ENCODE measurements at places on chromosomes 2 and 18.
A peak's percentile ranks its signal among the peaks of the same experiment; 100 is the strongest.

GRCh38 chr2:25430556-25430955, 88.8 kb upstream of the DNMT3A start:
- no peak overlapping the region for H3K4me3 ChIP-seq
- H3K27ac ChIP-seq, result no peak overlapping the region
- no peak for DNase-seq
- H3K27me3 ChIP-seq, result no peaks in the 10 kb centered on the region
- H3K36me3 ChIP-seq, result peaks cover 3% of the 10 kb centered on the region

- H3K36me3 ChIP-seq, result no peaks in the 10 kb centered on the region
- DNase-seq, result no peak
- no peak overlapping the region for H3K27ac ChIP-seq
- H3K4me1 ChIP-seq, result peaks cover 3% of the 10 kb centered on the region
Observed at GRCh38 chr2:44651974-44652373, 289.5 kb upstream of the SIX3 start.

GRCh38 chr18:23213200-23213599, 77.9 kb downstream of the CABLES1 start:
- no peaks in the 10 kb centered on the region for H3K27me3 ChIP-seq
- peaks cover 34% of the 10 kb centered on the region for H3K4me1 ChIP-seq
- no peak overlapping the region for H3K4me3 ChIP-seq

DNA sequence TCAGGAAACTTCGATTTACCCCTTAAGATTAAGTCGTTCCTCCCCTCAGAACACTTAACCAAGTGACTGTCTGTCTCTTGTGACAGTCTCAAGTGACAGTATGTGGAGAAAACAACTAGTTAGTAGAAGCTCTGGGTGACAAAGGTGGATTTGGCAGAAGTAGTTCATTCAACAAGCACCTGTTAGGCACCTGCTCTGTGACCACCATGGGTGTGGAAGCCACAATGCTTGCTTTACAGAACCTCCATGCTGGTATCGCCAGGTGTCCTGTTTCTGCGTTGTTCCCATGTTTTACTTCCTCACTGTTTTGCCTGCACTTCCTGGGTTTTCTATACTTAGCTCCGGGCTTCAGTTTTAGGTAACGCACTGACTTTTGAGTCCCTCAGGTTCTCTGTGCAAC, 337.4 kb upstream of the DCC start:
- DNase-seq, result no peak
- no peaks in the 10 kb centered on the region for H3K27me3 ChIP-seq
- H3K27ac ChIP-seq, result no peak overlapping the region
- H3K4me1 ChIP-seq, result no peaks in the 10 kb centered on the region
- H3K36me3 ChIP-seq, result no peaks in the 10 kb centered on the region

DNA sequence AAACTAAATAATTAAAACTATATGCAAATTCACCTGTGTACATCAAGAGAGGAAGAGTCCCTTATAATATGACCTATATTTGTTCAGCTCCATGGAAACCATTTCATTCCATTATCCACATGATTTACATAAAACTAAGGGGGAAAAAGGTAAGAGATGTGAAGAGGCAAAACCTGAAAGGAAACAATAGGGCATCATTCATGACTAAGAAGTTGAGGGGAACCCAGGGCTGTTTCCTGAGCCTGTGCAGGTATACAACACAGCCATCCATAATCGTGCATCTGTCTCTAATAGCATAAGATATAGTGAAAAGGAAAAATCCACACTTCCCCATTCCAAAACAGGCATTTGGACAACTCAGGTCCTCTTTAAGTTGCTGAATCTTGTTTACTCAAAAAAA, 151.3 kb downstream of the NR4A2 start:
- H3K4me3 ChIP-seq, result no peak overlapping the region
- H3K36me3 ChIP-seq, result no peaks in the 10 kb centered on the region
- no peak for DNase-seq
- peak overlapping the region; percentile 86 for H3K27ac ChIP-seq

DNA sequence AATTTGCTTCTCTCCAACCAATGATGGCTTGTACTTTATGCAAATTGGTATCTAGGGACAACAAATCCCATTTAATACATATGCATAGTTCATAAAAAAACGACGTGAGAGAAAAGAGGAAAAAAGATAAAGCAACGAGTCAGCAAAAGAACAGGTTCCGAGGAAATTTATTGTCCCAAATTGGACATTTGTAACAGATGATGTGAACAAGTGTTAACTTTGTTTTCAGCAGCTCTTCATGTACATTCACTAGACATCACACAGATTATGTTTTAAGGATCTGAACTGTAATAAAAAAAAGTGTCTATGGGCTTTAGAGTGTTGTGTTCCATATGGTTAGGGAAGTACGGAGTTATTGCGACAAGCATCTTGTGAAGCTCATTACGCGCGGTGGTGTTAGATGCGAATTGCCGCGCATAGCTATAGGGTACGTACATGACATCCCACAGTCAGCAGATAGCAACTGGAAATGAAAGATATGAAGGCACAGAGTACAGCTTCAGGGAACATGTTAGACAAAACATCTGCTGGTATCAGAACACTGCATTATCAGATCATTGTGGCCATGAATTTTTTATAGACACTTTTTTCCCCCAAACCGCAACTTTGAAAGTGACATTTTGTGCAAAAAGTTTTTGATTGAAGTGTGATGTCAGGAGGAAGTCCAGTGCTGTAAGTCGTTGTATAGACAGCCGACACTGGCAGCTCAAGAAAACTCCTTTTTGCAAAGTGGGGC, 1073.1 kb upstream of the FANCL start:
- H3K4me1 ChIP-seq, result peaks cover 9% of the 10 kb centered on the region
- no peaks in the 10 kb centered on the region for H3K27me3 ChIP-seq
- no peak for DNase-seq
- H3K27ac ChIP-seq, result no peak overlapping the region
- H3K36me3 ChIP-seq, result no peaks in the 10 kb centered on the region
- H3K4me3 ChIP-seq, result no peak overlapping the region

DNA sequence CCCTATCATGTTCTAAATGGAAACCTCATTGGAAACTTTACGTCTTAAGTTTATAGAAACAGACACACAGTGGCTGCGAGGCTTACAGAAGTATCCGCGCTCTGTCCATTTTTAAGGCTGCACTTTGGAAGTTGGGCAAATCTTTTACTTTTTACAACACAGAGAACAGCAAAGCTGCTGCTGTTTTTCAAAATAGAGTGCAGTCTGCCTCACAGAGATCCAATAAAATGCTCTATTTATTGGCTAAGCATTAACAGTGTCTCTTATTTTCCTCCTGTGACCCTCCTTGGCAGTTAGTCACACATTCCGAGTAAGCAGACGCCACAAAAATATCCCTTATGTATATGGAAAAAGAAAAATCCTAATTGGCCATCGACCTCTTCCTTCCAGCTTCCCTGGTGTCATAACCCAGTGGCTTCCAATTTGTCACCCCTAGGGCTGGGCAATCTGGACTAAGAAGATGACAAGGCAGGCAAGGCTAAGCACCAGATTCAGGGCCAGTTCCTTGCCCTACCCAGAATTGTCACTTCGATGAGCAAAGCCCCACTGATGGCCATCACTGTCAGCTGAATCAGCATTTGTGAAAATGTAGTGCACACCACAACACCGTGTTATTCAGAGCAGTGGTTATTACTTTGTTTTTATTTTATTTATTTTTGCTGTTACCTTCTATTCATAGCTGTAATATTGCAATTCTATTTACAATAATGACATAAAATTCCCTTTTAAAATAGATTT, 47.7 kb upstream of the MEIS1 start:
- no peaks in the 10 kb centered on the region for H3K4me1 ChIP-seq
- no peak overlapping the region for H3K27ac ChIP-seq
- H3K27me3 ChIP-seq, result no peaks in the 10 kb centered on the region
- no peaks in the 10 kb centered on the region for H3K36me3 ChIP-seq

DNA sequence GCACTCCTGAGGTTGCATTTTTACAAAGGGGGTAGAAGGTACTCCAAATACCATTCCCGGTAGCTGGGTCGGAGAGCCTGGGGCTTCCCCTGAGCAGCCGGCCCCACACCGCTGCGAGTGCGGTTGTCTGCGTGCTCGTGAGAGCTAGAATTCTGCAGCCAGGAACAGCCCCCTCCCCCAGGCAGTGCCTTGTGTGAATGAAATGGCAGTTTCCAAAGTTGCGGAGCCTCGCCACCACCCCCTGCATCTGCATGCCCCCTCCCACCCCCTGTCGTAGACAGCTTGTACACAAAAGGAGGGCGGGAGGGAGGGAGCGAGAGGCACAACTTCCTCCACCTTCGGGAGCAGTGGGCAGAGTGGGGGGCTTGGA, 1.1 kb downstream of the MYCN start:
- peaks cover 37% of the 10 kb centered on the region for H3K4me1 ChIP-seq
- DNase-seq, result peak; percentile 76
- H3K36me3 ChIP-seq, result peaks cover 9% of the 10 kb centered on the region
- H3K27me3 ChIP-seq, result no peaks in the 10 kb centered on the region
- no peak overlapping the region for H3K27ac ChIP-seq
- peak overlapping the region; percentile 38 for H3K4me3 ChIP-seq

GRCh38 chr2:152974146-152974545, 255.7 kb downstream of the ARL6IP6 start:
- no peak for DNase-seq
- H3K4me3 ChIP-seq, result no peak overlapping the region
- no peaks in the 10 kb centered on the region for H3K36me3 ChIP-seq

- no peak overlapping the region for H3K27ac ChIP-seq
- H3K36me3 ChIP-seq, result no peaks in the 10 kb centered on the region
- H3K4me1 ChIP-seq, result no peaks in the 10 kb centered on the region
- no peak overlapping the region for H3K4me3 ChIP-seq
- no peak for DNase-seq
- no peaks in the 10 kb centered on the region for H3K27me3 ChIP-seq
Observed at GRCh38 chr18:4119127-4119648, 335.9 kb downstream of the DLGAP1 start.

GRCh38 chr2:3222636-3223035, 155.0 kb downstream of the EIPR1 start:
- H3K36me3 ChIP-seq, result no peaks in the 10 kb centered on the region
- no peak overlapping the region for H3K27ac ChIP-seq
- DNase-seq, result no peak

GRCh38 chr18:1150344-1150743, 245.7 kb downstream of the ADCYAP1 start:
- H3K27ac ChIP-seq, result no peak overlapping the region
- DNase-seq, result no peak
- H3K4me3 ChIP-seq, result no peak overlapping the region
- H3K27me3 ChIP-seq, result no peaks in the 10 kb centered on the region
- H3K4me1 ChIP-seq, result no peaks in the 10 kb centered on the region

- DNase-seq, result no peak
- H3K27ac ChIP-seq, result no peak overlapping the region
- no peak overlapping the region for H3K4me3 ChIP-seq
- H3K27me3 ChIP-seq, result no peaks in the 10 kb centered on the region
Observed at GRCh38 chr2:215966274-215966673, 47.1 kb downstream of the MREG start.

- no peak overlapping the region for H3K27ac ChIP-seq
- H3K4me1 ChIP-seq, result no peaks in the 10 kb centered on the region
- DNase-seq, result no peak
- no peaks in the 10 kb centered on the region for H3K27me3 ChIP-seq
- no peak overlapping the region for H3K4me3 ChIP-seq
- H3K36me3 ChIP-seq, result no peaks in the 10 kb centered on the region
Observed at GRCh38 chr18:55073834-55074233, 114.6 kb upstream of the CCDC68 start.

GRCh38 chr2:101311696-101312017, 3.2 kb upstream of the RNF149 start:
- H3K27me3 ChIP-seq, result no peaks in the 10 kb centered on the region
- no peaks in the 10 kb centered on the region for H3K36me3 ChIP-seq
- DNase-seq, result no peak
- H3K27ac ChIP-seq, result no peak overlapping the region

GRCh38 chr2:122340246-122340645, 584.8 kb downstream of the TSN start:
- H3K4me3 ChIP-seq, result no peak overlapping the region
- no peaks in the 10 kb centered on the region for H3K4me1 ChIP-seq
- DNase-seq, result no peak
- no peaks in the 10 kb centered on the region for H3K27me3 ChIP-seq
- H3K27ac ChIP-seq, result no peak overlapping the region

DNA sequence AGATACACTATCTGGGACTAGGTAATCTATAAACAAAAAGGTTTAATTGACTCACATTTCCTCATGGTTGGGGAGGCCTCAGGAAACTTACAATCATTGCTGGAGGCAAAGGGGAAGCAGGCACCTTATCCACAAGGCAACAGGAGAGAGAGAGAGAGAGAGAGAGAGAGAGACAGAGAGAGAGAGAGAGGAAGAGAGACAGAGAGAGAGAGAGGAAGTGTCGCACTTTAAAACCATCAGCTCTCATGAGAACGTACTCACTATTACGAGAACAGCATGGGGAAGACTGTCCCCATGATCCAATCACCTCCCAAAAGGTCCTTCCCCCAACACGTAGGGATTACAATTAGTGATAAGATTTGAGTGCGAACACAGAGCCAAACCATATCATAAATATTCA, 253.5 kb upstream of the TRIB2 start:
- H3K4me3 ChIP-seq, result no peak overlapping the region
- no peak for DNase-seq
- H3K27me3 ChIP-seq, result no peaks in the 10 kb centered on the region
- H3K4me1 ChIP-seq, result no peaks in the 10 kb centered on the region

DNA sequence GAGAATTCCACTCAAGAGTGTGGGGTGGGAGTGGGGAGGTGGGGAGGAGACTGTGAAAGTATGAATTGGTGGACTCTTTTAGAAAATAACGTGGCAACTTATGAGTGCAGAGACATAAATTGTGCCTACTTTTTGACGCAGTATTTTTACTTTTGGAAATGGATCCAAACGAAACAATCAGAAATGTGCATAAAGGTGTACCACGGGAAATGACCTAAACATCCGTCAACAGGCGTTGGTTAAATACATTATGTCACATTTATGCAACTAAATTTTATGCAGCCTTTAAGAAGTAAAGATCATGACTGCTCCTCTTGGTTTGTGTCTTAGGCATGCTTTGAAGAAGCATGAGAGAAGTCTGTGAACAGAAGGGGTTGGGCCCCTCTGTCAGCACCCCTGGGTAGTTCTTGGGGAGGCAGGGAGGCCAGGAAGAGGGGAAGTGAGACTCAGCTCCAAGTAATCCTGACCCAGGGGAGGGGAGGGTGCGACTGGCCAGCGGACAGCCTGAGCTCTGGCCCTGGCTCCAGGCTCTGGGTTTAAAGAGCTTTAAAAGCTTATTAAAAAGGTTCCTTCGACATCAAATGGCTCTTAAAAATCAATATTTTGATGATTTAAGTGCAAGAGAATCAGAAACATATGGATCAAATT, 126.4 kb upstream of the HAAO start:
- no peak overlapping the region for H3K27ac ChIP-seq
- H3K4me1 ChIP-seq, result no peaks in the 10 kb centered on the region
- H3K4me3 ChIP-seq, result no peak overlapping the region
- no peak for DNase-seq
- H3K36me3 ChIP-seq, result no peaks in the 10 kb centered on the region

- peaks cover 7% of the 10 kb centered on the region for H3K36me3 ChIP-seq
- DNase-seq, result no peak
- H3K4me3 ChIP-seq, result no peak overlapping the region
- no peaks in the 10 kb centered on the region for H3K4me1 ChIP-seq
Observed at GRCh38 chr2:227000123-227000522, 163.9 kb downstream of the COL4A4 start.

GRCh38 chr18:2572171-2572569, 813 bp downstream of the NDC80 start:
- H3K27ac ChIP-seq, result no peak overlapping the region
- no peaks in the 10 kb centered on the region for H3K36me3 ChIP-seq
- H3K4me3 ChIP-seq, result no peak overlapping the region

- no peaks in the 10 kb centered on the region for H3K4me1 ChIP-seq
- H3K4me3 ChIP-seq, result no peak overlapping the region
- no peak for DNase-seq
- no peak overlapping the region for H3K27ac ChIP-seq
- H3K36me3 ChIP-seq, result no peaks in the 10 kb centered on the region
- H3K27me3 ChIP-seq, result no peaks in the 10 kb centered on the region
Observed at GRCh38 chr2:136534811-136535210, 230.5 kb upstream of the THSD7B start.

Data from thyroid gland (tissue), 4 donors.